ENCODE measurements at places on chromosomes 5 and 9.

GRCh38 chr9:115398996-115399395 lies 281.0 kb upstream of the TNC start:
- DNase-seq, result peak; percentile 12

DNA sequence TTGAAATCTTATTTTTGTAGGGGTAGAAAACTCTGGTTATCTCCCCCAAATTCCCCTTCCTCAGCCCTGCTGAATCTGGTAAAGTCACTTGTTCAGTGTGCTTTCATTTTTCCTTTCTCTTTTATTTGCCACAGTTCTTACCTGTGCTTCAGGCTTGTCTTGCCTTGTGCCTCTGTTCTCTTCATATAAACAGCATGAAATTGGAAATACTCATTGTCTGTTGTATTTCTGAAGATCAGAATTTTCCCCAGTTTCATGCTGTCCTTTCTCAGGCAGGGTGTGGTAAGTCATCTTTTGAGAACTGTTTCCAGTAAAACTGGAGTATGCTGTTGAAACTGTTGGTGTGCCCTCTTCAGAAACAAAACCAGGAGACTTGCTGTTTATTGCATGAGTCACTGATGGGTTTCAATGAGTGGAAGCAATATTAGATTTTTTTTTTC lies 7.0 kb downstream of the PAM start:
- DNase-seq, result no peak

- DNase-seq, result no peak
Measured at GRCh38 chr5:148840531-148840930, 14.1 kb downstream of the ADRB2 start.

- DNase-seq, result no peak
Measured at GRCh38 chr5:42812620-42813019, 928 bp upstream of the SELENOP start.

- DNase-seq, result no peak
Measured at GRCh38 chr5:171705830-171706468, 79.7 kb upstream of the SMIM23 start.

Measured in erythroblast (primary cell).